ENCODE measurements at places on chromosomes 4 and X. TPM values are rescaled to one million over a fixed set of nuclear protein-coding genes. Genes with fewer than 3 reads are reported as not detected.

DNA sequence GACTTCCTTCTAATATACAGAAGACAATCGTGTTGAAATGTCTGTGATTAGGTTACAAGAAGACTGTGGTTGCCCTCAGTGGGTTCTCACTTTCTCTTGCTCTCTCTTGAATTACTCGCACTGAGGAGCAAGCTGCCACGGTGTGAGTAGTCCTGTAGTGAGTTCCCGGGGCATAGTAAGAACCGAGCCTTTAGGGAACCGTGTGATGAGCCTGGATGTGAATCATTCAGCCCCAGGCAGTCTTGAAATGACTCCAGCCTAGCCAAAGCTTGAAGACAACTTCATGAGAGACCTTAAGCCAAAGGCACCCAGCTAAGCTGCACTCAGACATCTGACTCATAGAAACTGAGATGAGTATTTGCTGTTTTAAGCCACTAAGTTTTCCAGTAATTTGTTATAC, 292.7 kb downstream of the SPOCK3 start:
- H3K27ac ChIP-seq: no peak overlapping the region
- H3K4me1 ChIP-seq: no peaks in the 10 kb centered on the region
- H3K36me3 ChIP-seq: no peaks in the 10 kb centered on the region

GRCh38 chr4:181507180-181507835, 735.9 kb upstream of the TENM3 start:
- DNase-seq: no peak
- no peak overlapping the region for H3K27ac ChIP-seq
- no peaks in the 10 kb centered on the region for H3K36me3 ChIP-seq
- no peaks in the 10 kb centered on the region for H3K4me1 ChIP-seq
- H3K27me3 ChIP-seq: no peaks in the 10 kb centered on the region

DNA sequence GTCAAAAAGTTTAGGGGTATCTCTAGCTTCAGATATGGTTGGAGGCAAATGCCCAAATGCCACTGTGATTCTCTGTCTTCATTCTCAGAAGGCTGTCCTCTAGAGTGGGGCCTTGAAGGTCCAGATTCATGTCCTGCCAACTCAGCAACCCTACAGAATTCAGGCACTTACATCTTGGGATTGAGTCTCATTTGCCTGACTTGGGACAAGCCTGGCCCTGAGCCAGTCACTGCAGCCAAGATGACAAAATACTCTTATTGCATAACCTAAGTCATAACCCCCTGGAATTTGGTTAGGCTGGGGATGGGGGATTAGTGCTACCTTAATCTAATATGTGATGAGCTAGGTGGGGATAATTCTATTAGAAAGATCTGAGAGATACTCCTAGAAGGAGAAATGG, 100.5 kb downstream of the AREG start:
- no peaks in the 10 kb centered on the region for H3K36me3 ChIP-seq
- no peak overlapping the region for H3K4me3 ChIP-seq
- DNase-seq: peak; percentile 42
- H3K27me3 ChIP-seq: no peaks in the 10 kb centered on the region
- peaks cover 20% of the 10 kb centered on the region for H3K4me1 ChIP-seq
- no peak overlapping the region for H3K27ac ChIP-seq

DNA sequence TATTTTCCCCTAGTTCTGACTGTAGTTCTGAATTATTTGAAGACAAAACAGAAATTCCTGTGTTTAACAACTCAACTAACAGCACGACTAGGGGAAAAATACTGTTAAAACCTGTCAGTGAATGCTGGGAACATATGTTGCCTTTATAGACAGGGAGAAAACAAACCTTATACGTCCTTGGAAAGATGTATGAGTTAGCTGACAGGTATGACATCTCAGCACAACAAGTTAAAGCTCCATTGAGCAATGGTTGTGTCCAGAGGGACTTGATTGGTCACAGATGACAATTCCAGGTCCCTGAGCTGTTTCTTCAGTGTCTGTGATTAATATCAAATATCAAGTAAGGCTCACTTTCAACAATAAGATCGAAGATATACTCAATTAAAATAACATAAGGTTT, 58.2 kb upstream of the DDIT4L start:
- H3K36me3 ChIP-seq: no peaks in the 10 kb centered on the region
- H3K27ac ChIP-seq: no peak overlapping the region
- no peak overlapping the region for H3K4me3 ChIP-seq
- DNase-seq: no peak
- no peaks in the 10 kb centered on the region for H3K4me1 ChIP-seq

DNA sequence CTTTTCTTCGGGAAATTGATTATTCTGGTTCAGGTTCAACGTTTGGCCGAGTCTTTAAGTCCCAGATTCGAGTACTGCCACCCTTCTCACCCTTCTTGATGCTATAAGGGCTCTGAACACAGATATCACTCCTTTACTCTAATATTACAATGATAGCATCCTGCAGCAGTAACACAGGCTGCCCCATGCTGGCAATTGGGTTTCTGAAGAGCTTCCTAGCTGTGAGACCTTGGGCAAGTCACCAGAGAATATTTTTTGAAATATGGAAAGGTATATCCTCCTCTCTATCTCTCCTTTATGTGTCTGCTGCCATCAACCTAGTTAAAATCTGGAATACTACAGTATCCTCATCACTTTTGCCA, 297 bp upstream of the MTMR8 start:
- H3K27ac ChIP-seq: no peak overlapping the region
- DNase-seq: no peak
- peak overlapping the region; percentile 67 for H3K4me3 ChIP-seq
- no peaks in the 10 kb centered on the region for H3K4me1 ChIP-seq

- H3K27me3 ChIP-seq: no peaks in the 10 kb centered on the region
- H3K4me3 ChIP-seq: no peak overlapping the region
- no peak for DNase-seq
- peaks cover 9% of the 10 kb centered on the region for H3K36me3 ChIP-seq
- H3K4me1 ChIP-seq: no peaks in the 10 kb centered on the region
- no peak overlapping the region for H3K27ac ChIP-seq
Measured at GRCh38 chr4:151658959-151659600, 101.7 kb downstream of the GATB start.

GRCh38 chr4:148021686-148022085, 289.8 kb downstream of the ARHGAP10 start:
- no peak for DNase-seq
- H3K36me3 ChIP-seq: peaks cover 8% of the 10 kb centered on the region
- H3K27ac ChIP-seq: no peak overlapping the region
- no peaks in the 10 kb centered on the region for H3K27me3 ChIP-seq
- peaks cover 19% of the 10 kb centered on the region for H3K4me1 ChIP-seq
- H3K4me3 ChIP-seq: no peak overlapping the region

- no peaks in the 10 kb centered on the region for H3K27me3 ChIP-seq
- H3K4me1 ChIP-seq: no peaks in the 10 kb centered on the region
- no peaks in the 10 kb centered on the region for H3K36me3 ChIP-seq
Measured at GRCh38 chrX:34810916-34811315, 131.7 kb upstream of the FAM47B start.

DNA sequence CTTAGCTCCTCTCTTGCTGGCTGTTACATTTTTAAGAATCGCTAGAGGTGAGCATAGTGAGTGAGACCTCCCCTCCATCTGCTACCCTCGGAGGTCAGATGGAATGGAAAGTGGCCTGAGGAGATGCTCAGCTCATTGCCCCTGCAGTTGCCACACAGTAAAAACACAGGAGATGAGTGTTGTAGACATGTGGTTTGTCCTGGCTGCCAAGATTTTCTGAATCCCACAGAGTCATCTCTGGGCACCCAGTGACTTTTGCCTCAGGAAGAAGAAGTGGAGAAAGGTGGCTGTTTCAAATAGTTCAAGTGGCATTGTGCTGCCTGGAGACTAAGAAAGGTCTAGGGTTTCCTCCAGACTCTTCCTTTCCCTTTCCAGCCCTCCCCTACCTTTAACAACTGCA, 271.0 kb downstream of the STK32B start:
- DNase-seq: no peak
- H3K36me3 ChIP-seq: no peaks in the 10 kb centered on the region
- H3K27ac ChIP-seq: no peak overlapping the region
- no peak overlapping the region for H3K4me3 ChIP-seq

DNA sequence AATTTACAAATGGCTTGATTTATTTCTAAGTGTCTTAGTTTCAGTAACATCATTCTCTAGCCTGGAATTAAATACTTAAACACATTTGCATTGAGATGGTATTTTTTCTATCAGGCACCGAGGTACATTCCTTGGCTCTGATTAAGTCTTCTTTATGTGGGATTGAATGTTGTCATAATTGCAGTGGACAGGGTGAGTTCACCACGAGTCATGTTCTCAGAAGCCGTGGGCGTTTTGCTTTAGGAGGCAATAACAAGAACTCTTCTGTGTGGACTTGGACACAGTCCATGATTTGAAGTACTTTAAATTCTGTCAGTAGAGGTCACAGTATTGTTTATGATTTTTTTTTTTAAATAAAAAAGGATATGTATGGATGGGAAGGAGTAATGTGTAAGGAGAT, 57.1 kb upstream of the EFHC2 start:
- no peaks in the 10 kb centered on the region for H3K27me3 ChIP-seq

DNA sequence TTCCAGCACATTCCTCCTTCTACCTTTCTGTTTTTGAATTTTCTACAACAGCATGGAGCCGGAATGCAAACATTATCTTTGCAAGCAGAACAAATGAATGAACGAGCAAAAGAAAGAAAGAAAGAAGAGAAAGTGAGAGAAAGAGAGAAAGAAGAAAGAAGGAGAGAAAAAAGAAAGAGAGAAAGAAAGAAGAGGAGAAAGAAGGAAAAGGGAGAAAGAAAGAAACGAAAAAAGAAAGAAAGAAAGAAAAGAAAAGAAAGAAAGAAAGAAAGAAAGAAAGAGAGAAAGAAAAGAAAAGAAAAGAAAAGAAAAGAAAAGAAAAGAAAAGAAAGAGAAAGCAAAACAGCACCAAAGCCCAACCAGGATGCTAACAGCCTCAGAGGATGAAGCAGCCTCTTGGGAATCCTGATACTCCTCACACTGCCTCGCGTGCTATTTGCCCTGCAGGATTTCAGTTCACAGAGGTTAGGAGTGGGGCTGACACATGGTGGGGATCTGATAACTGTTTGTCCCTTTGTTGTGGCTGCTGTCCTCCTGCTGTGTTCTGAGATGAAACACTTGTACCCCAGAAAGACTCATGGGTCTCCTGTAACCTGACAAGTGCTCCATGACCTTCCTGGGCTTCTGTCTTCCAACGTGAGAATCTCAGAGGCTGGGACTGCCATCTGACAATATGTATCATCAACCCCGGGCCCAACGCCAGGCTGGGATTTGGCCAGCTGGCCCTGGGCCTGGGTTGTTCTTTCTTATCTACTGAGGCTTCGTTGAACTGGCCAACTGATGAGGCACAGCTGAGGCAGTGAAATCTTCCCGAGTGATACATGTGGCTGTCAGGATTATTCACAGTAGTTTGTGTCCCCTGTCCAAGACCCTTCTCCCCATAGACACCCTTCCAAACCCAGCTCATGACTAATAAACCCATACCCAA, 61.0 kb downstream of the SEPSECS start:
- DNase-seq: no peak
- H3K4me1 ChIP-seq: no peaks in the 10 kb centered on the region
- no peak overlapping the region for H3K27ac ChIP-seq
- H3K36me3 ChIP-seq: no peaks in the 10 kb centered on the region
- no peak overlapping the region for H3K4me3 ChIP-seq

DNA sequence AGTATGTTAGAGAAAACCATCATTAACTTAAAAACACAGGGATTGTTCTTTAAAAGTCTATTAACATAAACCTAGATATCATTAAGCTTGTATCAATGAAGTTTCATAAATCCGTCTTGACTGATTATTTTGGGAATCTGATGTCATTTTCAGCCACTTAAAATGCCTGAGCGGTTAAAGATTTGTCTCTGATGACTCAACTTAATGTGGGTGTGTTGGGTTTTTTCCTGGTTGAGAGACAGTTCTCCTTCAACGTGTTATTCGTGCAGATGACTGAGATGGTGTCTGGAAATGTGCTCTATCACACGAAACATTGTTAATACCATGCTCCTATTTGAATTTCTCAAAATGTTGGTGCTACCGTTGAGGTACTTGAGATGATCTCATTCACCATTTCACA, 227.3 kb upstream of the TENM3 start:
- no peaks in the 10 kb centered on the region for H3K36me3 ChIP-seq
- no peak overlapping the region for H3K27ac ChIP-seq
- no peak overlapping the region for H3K4me3 ChIP-seq

- no peaks in the 10 kb centered on the region for H3K4me1 ChIP-seq
- no peak overlapping the region for H3K4me3 ChIP-seq
- no peak for DNase-seq
- no peak overlapping the region for H3K27ac ChIP-seq
- no peaks in the 10 kb centered on the region for H3K36me3 ChIP-seq
Measured at GRCh38 chrX:14670819-14671218, 141.5 kb downstream of the GLRA2 start.

GRCh38 chr4:898869-899555, 33.1 kb downstream of the GAK start:
- H3K36me3 ChIP-seq: peaks cover 82% of the 10 kb centered on the region
- no peak overlapping the region for H3K4me3 ChIP-seq
- no peak overlapping the region for H3K27ac ChIP-seq

GRCh38 chr4:186852073-186852420, 128.4 kb upstream of the FAT1 start:
- no peaks in the 10 kb centered on the region for H3K4me1 ChIP-seq
- H3K4me3 ChIP-seq: no peak overlapping the region
- no peaks in the 10 kb centered on the region for H3K27me3 ChIP-seq
- DNase-seq: no peak
- H3K36me3 ChIP-seq: no peaks in the 10 kb centered on the region

GRCh38 chr4:169054879-169055278, 44.8 kb upstream of the CBR4 start:
- H3K27me3 ChIP-seq: no peaks in the 10 kb centered on the region
- no peak overlapping the region for H3K4me3 ChIP-seq
- H3K4me1 ChIP-seq: peaks cover 9% of the 10 kb centered on the region
- DNase-seq: no peak
- H3K27ac ChIP-seq: no peak overlapping the region

- no peaks in the 10 kb centered on the region for H3K36me3 ChIP-seq
- H3K27ac ChIP-seq: no peak overlapping the region
- no peak overlapping the region for H3K4me3 ChIP-seq
Measured at GRCh38 chrX:118510111-118510510, 14.5 kb downstream of the DOCK11 start.

DNA sequence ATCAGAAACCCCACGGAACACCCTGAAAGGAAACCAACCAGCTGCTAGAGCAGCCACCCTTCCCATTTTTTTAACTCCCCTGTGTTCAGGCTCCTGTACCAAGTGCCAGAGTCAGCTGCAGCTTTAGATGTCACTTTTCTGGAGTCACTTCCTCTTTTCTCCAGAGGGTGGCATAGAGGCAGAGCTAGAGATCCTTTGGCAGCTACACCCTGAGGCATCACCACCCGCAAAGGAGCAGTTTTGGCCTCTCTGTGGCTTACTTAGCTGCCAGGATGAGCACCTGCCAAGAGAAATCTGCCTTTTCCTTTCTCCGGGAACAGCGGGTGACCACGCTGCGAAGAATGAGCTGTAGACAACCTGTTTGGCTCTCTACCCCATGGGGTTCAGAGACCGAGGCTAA, 58.0 kb upstream of the CHRDL1 start:
- H3K4me3 ChIP-seq: no peak overlapping the region
- no peaks in the 10 kb centered on the region for H3K4me1 ChIP-seq
- H3K27me3 ChIP-seq: no peaks in the 10 kb centered on the region
- no peak for DNase-seq

- H3K4me1 ChIP-seq: no peaks in the 10 kb centered on the region
- peaks cover 38% of the 10 kb centered on the region for H3K36me3 ChIP-seq
- H3K27me3 ChIP-seq: no peaks in the 10 kb centered on the region
- H3K27ac ChIP-seq: no peak overlapping the region
- no peak overlapping the region for H3K4me3 ChIP-seq
Measured at GRCh38 chr4:185341841-185342240, 53.9 kb downstream of the LRP2BP start.

- no peaks in the 10 kb centered on the region for H3K36me3 ChIP-seq
- no peak overlapping the region for H3K27ac ChIP-seq
- H3K4me1 ChIP-seq: no peaks in the 10 kb centered on the region
Measured at GRCh38 chr4:140172960-140173359, 19.0 kb upstream of the MAML3 start.

The TMPRSS11F gene
- total RNA-seq: not detected

The PGAM4 gene
- total RNA-seq: not detected

The HPGDS gene
- 12.5 TPM for total RNA-seq

The RHOH gene
- total RNA-seq: 9.2 TPM

The ATOH1 gene
- total RNA-seq: not detected

The BTK gene
- 62.8 TPM for total RNA-seq
